ENCODE measurements at places on chromosomes 3 and 15. TPM values are rescaled to one million over a fixed set of nuclear protein-coding genes. Genes with fewer than 3 reads are reported as not detected.

DNA sequence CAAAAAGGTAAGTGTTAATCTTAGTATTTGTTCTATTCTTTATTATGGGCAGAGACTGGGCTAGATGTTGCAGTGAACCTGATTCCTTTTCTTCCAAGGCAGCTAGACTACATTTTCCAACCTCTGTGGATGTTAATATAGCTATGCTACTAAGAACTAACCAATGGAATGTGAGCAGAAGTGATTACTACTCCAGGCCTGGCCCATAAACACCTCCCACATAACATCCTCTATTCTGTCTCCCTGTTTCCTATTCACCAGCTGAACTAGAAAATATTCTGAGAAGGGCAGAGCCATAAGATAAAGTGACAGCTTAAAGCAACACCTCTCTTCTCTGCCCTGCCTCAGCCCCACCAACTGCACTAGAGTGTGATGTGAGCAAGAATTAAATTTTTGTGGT, 29.4 kb downstream of the CD200R1L start:
- no peak for DNase-seq

GRCh38 chr15:38563723-38564519, 693 bp downstream of the RASGRP1 start:
- peak; percentile 48 for DNase-seq

- DNase-seq = peak; percentile 45
Measured at GRCh38 chr3:51967384-51968169, at the start of gene PCBP4. TSS of gene PCBP4 (minus strand) at chr3:51967454. CDS start at chr3:51961240, 6,214 bp downstream.

Gene ZIC4
- not detected for total RNA-seq

Gene KLF13
- total RNA-seq = 31.9 TPM

DNA sequence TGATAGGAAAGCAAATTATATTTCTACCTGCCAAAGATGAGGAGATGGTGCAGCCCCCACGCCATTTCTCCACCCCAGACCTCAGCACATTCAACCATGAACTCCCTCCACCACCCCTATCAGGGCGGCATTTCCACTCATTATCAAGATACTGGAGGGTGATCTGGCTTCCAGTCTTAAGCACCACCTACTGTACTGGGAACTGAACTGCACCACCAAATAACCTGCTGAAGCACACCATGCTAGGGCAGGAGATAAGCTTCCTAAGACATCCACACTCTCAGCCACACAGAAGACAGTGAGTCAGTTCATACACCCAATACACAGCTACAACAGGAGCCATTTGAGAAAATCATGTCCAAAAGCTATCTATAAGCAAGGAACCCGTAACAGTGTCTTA, 98.8 kb downstream of the FGF7 start:
- DNase-seq = no peak

Gene TGM4
- 0.24 TPM for total RNA-seq

Data from endothelial cell of umbilical vein (primary cell).